ENCODE measurements at places on chromosomes 5 and 9.

DNA sequence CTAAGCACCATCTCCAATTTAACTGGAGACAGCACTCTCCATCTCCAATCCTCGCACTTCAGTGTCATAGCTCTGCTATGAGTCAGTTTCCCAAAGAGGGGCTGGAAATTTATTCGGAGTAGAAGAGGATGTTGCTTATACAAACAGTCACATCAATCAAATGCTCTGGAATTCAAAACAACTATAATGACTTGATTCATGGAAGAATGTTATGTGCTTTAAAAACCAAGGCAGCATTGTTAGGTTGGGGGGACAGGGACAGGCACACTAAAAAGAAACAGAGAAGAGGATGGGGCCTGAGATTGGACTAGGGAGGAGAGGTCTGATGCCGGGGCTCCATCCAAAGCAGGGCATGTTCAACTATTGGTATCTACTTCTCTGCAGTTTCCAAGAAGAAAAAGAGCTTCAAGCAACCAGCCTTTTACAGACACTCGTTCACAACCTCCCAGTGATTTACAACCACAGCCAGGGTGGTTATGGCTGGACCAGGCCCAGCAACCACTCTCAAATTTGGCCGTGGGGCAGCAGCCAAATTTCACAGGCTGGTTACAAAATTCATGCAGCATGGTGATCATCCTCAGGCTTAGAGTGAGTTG, 117.5 kb upstream of the ZNF366 start:
- DNase-seq, result no peak

DNA sequence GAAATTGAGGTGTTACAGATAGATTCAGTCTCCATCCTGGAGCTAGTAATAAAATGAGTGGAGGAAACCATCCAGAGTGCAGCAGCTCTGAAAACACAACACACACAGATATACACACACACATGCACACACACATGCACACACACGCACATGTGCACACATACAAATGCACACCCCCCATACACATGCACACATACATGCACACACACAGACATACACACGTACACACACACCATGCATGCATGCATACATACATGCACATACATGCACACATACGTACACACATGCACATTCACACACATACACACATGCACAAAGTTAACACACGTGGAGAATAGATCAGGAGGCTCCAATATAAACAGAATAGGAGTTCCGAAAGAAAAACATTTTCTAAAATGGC, 21.0 kb upstream of the OBP2B start:
- DNase-seq, result peak; percentile 13

DNA sequence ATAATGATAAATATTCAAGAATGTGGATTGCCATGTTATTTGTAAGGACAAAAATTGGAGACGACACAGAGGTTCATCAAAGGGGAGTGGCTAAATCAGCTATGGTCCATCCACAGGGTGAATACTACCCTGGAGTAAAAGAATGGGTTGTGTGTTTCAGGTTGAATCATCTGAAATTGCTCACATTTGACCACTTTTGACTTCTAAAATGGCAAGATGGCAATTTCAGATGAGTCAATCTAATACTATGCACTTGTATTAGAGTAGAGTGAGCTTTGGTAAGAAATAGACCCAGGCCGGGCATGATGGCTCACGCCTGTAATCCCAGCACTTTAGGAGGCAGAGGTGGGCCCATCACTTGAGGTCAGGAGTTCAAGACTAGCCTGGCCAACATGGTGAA, 131.8 kb downstream of the GAPVD1 start:
- DNase-seq, result no peak

DNA sequence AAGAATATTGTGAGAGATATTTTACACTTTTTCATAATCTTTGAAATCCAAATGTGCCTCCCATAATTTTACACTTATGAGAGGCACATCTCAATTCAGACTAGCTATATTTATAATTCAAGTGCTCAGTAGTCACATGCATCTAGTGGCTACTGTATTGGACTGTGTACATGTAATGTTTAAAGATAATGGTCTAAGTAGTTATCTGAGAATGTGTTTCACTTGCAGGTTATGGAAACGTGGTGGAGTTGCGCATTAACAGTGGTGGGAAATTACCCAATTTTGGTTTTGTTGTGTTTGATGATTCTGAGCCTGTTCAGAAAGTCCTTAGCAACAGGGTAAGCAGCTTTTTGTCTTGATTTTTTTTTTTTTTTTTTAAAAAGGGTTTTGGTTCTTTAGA, 28.8 kb downstream of the G3BP1 start:
- DNase-seq, result no peak

GRCh38 chr5:140690941-140691924, at the start of the genes HARS1 and HARS2:
Gene HARS1, minus strand, starts transcription at chr5:140691370. Its CDS starts 66 bp downstream, at chr5:140691304.
Gene HARS2, plus strand, starts transcription at chr5:140691455. Its CDS starts 194 bp downstream, at chr5:140691649.
- DNase-seq, result peak; percentile 91

- DNase-seq, result no peak
Measured at GRCh38 chr5:179245031-179245430, 100.2 kb downstream of the ADAMTS2 start.

DNA sequence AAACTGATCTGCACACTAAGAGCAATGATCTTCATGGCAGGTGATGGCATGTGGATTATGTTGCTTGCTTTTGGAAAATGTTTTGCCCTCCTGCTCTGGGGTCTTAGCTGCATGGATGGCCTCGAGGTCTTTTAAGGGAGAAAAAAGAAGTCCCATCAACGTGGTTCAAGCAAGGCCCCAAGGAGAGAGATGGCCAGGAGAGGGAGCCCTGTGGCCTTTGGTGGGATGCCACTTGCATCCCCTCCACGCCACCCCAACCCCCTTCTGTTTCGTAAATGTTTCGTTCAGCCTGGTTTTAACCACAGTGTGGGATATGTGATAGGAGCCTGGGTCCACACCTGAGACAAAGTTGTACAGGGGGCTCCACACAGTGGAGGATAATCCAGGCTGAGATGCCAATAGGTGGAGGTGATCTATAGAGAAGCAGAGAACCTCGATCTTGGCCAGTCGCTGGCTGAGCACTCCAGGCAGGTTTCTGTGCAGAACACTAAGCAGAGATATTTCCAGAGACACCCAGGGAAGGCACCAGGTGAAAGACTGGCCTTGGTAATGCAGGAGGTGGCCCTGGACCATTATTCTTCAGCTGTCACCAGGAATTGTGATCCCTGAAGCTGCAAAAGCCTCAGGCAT, 25.8 kb upstream of the FRRS1L start:
- DNase-seq, result peak; percentile 60

DNA sequence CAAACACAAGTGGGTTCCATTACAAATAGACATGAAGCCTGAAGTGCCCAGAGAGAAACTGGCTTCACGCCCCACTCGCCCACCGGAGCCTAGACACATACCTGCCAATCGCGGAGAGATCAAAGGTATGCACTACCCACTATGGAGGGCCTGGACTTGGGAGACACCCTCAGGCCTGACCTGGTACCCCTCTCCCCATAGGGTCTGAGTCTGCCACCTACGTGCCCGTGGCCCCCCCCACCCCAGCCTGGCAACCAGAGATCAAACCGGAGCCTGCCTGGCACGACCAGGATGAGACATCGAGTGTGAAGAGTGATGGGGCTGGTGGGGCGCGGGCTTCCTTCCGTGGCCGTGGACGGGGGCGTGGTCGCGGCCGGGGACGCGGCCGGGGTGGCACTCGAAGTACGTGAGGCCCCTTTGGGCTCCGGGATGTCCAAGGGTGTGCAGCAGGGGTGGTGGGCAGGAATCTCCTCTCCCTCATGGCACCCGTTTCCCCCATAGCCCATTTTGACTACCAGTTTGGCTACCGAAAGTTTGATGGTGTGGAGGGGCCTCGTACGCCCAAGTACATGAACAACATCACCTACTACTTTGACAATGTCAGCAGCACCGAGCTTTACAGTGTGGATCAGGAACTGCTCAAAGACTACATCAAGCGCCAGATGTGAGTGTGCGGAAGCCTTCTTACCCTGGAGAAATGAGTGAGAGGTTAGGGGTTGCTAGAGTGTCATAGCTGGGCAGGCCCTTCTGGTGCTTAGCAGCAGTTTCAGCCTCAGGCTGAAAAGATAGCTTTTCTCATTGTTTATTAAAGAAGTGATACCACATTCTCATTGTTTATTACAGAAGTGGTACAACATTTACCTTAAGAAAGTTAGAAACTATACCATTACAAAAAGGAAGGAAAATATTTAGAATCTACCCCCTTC, 38.7 kb downstream of the LARP1 start:
- DNase-seq, result no peak

- no peak for DNase-seq
Measured at GRCh38 chr9:137564817-137565411, 13.2 kb downstream of the MRPL41 start.

DNA sequence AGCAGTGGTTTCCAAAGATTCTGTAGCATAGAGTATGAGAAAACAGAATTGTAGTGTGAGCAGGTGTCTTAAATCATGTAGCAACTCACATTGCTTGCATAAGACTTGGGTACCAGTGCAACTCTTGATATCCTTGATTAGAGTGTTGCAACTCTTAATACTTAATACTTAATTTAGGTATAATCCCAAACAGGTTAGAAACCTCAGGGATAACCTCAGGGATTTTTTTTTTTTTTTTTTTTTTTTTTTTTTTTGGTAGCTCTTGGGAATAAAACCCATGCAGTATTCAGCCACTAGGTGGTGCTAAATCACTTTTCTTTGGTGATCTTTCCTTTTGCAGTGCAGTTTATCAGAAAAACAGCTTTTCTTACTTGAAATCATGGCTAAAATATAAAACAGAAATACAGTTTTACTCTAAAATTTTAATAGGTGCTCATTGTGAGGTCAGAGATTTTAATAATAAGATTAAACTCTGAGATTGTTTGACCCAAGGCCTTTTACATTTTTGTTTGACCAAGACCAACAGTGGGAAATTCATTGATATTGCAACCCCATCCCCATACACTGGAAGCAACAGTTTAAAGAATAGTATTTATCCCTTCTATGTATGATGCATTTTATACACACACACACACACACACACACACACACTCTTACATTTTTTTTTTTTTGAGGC, 55.3 kb downstream of the ERAP1 start:
- no peak for DNase-seq
